ENCODE measurements at places on chromosomes 3 and 15.

DNA sequence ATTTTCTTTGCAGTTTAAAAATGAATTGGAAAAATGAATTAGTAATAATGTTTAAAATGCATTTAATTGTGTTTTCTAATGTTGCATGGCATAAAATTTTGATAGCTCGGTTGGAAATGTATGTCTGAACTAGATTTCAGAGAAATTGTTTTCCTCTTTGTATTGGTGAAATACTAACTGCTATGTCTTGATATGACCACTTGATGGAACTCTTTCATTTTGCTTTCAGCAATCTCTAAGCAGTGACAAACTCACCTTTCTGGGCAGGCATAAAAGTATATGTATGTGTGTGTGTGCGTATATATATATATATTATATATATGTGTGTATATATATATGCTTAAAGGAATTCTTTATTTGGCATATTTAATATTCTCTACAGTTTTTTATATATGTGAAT is 239.3 kb upstream of the ZNF717 start:
- DNase-seq = no peak

DNA sequence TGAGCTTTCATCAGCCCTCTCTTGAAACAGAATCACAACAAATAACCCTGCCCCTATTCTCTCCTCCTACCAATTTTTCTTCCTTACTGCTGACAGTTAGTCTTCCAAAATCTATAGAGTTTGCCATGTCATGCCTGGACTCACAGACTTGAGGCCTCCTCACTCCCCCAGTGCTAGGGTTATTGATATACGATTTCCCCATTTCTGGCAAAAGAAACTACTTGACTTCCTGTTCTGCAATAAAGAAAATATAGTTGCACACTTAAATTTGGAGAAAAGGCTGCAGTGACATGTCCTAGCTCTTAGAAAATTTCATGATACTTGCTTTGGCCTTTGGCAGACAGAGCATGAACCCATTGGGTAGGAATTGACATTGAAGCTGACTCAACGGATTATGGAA is 75.9 kb downstream of the CYP19A1 start:
- DNase-seq = no peak

GRCh38 chr15:85563731-85564130 is 183.3 kb downstream of the AKAP13 start:
- DNase-seq = no peak

DNA sequence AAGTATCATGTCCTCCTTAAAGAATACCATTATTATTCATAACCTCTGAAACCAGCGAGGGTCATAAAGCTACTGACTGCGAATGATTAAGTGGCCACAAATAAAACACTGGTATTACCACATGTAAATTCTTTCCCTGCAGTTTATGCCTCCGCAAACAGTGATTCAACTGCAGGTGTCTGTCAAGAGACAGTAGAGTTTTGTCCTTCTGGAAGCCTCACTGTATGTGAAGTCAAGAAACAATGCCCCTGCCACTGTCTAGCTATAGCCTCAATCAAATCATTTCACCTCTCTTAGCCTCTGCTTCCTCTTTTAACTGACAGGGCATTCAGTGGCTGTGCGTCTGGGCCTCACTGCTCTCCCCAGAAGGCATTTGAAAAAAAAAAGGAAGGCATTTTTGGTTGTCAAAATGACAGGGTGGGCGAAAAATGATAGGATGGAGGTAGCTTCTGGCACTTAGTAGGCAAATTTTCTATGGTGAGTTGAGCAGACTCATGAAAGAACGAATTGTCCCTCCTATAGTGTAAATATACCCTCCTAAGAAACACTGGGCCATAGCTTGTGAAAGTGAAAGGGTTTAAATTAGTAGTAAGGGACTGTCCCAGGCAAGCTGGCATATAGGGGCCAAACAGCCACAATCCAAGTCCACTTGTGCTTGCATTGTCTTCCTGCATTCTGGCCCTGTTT is 66.7 kb downstream of the FILIP1L start:
- peak; percentile 15 for DNase-seq

DNA sequence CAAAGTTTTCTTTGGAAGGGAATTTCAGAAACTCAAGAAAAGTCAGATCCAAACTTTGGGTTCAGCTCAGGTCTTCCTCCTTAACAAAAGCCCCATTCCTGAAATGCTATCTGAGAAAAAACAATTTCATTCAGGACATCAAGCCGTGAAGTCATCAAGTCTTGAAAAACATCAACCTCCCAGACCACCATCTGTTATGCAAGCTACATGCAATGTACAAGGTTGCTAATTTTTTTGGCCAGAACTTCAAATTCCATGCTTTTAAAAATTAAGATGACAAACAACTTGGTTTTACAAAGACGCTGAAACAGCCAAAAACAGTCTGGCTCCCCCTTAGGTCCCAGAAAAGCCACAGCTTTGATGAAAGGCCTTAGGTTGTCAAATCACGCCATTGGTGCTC is 53.9 kb upstream of the WNT5A start:
- no peak for DNase-seq

- no peak for DNase-seq
Measured at GRCh38 chr3:40752492-40752891, 227.7 kb downstream of the ZNF621 start.

DNA sequence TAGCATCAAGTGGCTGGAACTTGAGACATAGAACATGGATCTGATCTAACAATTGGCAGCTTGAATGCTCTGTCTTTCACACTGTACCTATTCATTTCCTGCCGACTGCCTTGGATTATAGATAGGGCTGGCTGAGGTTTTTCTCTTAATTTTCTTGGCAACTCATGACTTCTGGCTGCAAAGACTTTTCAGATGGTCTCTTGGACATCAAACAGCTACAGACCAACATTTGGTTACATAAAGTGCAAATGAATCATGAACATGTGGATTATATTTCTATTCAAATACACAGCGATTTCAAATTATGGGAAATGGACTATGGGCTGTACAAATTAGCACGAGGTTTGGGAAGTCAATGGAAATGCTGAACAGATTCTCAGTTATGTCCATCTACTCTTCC is 26.2 kb upstream of the IL16 start:
- no peak for DNase-seq

DNA sequence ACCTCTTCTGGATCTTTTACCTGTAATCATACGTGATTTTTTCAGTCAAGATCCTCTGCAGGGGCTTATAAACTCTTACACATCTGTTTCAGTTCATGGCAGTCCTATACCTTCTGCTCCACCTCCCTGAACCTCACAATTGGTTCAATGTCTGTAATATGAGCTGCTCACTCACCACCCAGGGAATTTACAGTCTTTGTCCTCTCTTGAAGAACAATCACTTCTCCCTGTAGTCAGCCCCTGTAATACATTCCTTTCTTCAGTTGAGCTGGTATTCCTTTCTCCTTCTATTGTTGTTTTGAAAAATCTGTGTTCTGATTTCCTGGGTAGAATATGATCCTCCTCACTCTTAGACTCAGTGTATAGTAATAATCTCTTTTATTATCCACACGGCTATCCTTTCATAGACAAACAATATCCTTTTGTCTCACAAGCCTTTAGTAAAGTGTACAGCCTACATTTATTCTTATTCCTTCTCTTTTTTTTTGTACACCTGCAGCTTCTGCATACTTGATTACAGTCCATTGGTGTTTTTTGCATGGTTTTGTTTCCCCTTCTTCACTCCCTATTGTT is 101.8 kb downstream of the NECTIN3 start:
- no peak for DNase-seq

DNA sequence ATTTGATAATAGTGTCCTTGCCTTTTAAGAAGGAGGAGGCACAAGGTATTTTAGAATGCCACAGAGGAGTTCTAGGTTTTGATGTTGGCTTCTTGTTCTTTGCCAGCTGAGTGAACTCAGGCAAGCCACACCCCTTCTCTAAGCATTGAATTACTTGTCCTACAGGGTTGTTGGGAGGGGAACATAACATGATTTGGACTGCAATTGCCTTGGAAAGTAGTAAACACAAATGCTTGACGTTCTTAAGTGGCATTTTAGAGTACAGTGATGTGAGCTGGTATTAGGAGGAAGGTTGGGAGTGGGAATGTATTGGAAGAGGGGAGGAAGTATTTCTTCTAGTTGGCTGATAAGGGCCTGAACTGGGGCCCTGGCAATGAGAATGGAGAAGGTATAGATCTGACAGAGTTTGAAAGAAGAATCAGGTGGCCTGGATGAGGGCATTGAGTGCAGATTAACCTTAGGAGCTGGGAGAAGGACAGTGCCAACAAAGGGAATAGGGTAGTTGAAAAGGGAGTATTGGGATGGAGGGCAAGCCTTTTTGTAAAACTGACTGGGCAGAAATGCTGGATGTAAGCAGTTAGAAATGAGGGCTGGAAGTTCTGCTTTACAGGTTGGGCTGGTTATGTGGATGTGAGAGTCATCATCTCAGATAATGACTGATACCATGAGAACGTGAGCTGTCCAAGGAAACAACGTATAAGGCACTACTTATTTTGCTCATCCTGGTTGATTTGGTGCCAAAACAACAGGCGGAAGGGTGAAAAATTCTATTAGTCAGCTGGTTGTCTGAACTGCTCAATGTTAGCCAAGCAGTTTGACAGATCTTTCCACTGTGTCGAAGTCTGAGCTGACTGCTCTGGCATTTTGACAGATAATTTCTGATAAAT is 16.7 kb downstream of the KAT2B start:
- DNase-seq = peak; percentile 40

- no peak for DNase-seq
Measured at GRCh38 chr3:188202358-188203138, 48.6 kb downstream of the LPP start.

DNA sequence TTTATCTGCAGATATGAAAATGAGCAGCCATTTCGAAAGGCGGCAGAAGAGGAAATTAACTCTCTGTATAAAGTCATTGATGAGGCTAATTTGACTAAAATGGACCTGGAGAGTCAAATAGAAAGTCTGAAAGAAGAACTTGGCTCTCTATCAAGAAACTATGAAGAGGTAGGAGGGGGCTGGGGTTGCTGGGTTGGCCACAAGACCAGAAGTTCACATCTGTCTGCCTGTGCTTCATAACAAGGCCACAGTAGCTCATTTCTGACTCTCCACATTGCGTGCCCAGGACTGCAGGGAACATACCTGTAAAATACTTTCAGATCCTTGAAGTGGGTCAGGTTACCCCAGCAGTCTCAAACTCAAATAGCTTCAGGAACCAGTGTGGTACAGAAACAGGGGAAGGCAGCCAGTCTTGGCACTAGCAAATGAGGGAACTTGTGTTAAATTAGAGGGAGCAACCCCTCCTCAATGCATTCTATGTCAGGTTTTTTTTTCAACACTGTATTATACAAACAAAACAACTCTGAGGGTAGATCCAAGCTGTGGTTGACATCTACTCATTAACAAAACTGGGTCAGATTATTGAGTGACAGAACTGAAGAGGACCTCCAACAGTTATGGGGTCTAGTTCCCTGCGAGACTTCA is 48.7 kb downstream of the BFSP2 start:
- no peak for DNase-seq

DNA sequence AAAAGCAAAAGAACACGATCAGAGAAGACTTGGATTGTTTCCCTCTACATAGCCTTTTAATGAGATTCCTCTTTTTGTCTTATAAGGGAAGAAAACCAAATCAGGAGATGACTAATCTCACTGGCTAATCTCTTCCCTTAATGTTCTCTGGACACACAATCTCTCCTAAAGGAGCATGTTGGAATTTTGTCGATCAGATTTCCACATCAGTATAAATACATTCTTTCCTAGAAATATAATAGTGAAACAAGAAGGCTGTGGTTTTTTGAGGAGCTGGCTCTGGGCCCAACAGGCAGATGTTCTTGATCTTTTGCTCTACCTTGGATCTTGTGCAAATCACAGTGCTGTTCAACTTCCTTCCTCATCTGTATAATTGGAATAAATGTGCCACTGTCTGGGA is 94.0 kb downstream of the GTPBP8 start:
- DNase-seq = no peak

DNA sequence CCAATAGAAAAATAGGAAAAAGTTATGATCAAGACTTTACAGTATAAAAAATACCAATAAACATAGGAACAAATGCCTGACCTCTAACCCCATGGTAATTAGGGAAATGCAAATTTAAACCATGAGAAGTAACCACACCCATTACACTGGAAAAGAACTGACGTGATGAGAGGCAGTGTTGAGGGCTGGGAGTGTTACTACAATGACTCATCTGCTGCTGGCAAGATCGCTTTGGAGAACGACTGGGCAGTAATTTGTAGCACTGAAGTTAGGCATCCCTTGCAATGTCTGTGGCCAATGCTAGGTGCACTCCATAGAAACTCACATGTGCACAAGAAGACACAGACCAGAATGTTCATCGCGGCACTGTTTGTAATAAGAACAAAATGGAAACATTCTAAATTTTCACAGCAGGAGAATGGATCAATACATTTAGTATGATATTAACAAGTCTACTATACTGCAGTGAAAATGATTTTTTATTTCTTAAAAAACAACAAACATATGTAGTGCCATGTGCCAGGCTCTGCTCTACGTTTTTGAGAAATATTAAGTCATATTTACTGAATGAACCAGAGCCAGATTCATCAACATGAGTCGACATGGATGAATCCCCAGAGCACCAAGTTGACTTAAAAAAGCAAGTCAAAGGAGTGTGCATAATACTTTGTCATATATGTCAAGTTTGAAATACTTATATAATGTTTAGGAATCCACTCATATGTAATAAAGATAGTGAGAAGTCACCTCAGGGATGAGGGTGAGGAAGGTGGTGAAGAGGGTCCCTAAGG is 37.6 kb upstream of the EPHB3 start:
- peak; percentile 91 for DNase-seq

- no peak for DNase-seq
Measured at GRCh38 chr3:4935347-4935746, 43.9 kb upstream of the BHLHE40 start.

DNA sequence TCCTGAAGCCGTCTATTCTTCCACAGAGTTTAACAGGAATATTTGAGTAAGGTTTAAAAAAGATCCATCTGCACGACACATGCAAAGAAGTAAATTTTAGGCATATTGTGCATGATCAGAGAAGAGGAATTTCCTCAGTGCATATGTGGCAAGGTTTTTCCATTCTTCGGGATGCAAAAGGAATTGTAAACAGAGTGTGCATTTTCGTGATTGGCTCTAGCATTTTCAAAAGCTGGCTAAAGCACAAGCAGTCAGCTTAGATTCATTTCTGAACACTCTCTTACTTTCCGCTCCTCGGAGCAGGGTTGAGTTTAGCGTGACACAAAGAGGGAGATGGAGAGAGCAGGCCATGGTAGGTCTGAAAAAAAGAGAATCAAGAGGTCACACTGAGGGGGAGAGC is 128.2 kb downstream of the ADAMTS9 start:
- DNase-seq = no peak

DNA sequence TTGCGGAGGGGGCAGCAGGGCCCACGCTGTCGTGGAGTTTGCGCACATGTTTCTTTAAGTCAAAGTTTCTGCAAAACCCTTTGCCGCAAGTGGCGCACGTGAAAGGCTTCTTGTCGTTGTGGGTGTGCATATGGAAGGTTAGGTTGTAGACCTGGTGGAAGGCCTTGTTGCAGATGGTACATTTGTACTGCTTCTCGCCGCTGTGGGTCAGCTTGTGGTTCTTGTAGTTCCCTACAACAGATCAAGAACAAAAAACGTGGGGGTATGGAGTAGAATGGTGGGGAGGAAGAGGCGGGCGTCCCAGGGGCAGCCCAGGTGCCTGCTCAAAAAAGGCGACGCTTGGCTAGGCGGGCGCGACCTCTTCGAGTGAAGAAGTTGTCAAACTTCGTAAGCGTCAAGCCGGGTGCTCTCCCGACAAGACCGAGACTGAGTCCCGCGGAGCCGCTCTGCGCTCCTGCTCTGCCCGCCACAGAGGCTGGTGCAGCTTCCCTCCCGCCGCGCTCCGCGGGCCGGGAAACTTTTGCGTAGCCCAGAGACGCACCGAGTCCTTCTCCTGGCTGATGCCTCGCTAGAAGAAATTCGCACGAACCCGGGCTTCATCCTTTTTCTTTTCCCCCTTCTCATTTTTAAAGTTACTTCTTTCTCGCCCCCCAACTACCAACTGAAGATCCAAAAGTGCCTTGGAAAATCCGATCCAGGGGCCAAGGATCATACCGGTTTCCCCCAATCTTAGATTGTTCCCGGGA is 3.1 kb downstream of the FEZF2 start:
- DNase-seq = no peak
